ENCODE measurements at places on chromosomes 6 and 20. TPM values are rescaled to one million over a fixed set of nuclear protein-coding genes. Genes with fewer than 3 reads are reported as not detected.
A peak's percentile ranks its signal among the peaks of the same experiment; 100 is the strongest.

ZKSCAN8 gene
- 4.1 TPM for polyA plus RNA-seq

NHLRC1 gene
- 3.7 TPM for polyA plus RNA-seq

GRCh38 chr20:25048519-25048952 is 9.4 kb downstream of the ACSS1 start:
- H3K27ac ChIP-seq, result no peak overlapping the region
- H3K4me3 ChIP-seq, result no peak overlapping the region
- DNase-seq, result no peak
- H3K27me3 ChIP-seq, result no peaks in the 10 kb centered on the region
- H3K4me1 ChIP-seq, result peaks cover 17% of the 10 kb centered on the region

GRCh38 chr20:35774391-35774790 is 2.6 kb downstream of the PHF20 start:
- H3K27ac ChIP-seq, result no peak overlapping the region
- peaks cover 18% of the 10 kb centered on the region for H3K4me1 ChIP-seq
- no peaks in the 10 kb centered on the region for H3K27me3 ChIP-seq

- H3K4me3 ChIP-seq, result peak overlapping the region; percentile 22
- H3K4me1 ChIP-seq, result peaks cover 71% of the 10 kb centered on the region
- DNase-seq, result peak; percentile 40
- H3K36me3 ChIP-seq, result no peaks in the 10 kb centered on the region
Observed at GRCh38 chr6:139758209-139758611, 383.8 kb upstream of the CITED2 start.

All from GM23248 (cell line).